ENCODE measurements at places on chromosomes 1 and 21. TPM values are rescaled to one million over a fixed set of nuclear protein-coding genes. Genes with fewer than 3 reads are reported as not detected.

WNT9A gene
- 0.37 TPM for total RNA-seq

- DNase-seq = no peak
Observed at GRCh38 chr21:42887326-42887725, 5.8 kb upstream of the NDUFV3 start.

- no peak for DNase-seq
Observed at GRCh38 chr1:44412601-44413000, 7.5 kb downstream of the RNF220 start.

CELA3A gene
- total RNA-seq = not detected

DNA sequence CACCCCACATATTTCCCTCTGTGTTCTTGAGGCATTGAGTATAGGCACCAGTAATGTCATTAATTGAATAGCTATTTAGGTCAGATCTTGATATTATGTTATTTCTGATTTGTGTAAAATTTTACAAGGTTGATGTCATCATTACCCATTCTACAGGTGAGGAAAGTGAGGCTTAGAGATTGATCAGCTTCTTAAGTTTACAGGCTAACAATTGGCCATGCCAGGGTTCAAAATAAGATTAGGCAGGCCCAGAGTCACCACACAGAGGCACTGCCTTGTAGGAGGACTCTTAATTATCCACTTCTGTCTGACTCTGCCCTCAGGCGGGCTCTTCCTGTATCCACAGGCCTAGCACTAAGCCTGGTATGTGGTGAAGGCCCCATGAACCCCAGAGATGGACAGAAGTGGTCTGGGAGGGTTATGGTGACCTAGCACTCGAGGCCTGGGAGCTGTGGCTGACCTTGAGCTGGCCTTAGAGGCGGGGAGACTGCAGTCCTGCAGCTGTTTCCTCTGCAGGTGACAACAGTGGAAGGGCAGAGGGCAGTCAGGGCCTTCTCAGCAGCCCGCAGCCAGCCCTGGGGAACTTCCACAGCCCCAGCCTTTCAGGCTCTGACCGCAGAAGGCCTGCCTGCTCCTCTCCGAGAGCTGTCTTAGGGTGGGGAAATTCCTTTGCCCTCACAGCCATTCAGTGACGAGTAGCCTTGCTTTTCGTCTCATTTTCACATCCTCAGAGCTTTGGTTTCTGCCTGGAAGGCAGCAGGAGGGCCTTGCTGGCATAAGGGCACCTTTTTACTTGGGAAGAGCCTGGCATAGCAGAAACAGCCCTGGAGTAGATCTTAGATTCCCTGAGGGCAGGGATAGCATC lies 12.2 kb downstream of the ZDHHC18 start:
- DNase-seq = no peak

DNA sequence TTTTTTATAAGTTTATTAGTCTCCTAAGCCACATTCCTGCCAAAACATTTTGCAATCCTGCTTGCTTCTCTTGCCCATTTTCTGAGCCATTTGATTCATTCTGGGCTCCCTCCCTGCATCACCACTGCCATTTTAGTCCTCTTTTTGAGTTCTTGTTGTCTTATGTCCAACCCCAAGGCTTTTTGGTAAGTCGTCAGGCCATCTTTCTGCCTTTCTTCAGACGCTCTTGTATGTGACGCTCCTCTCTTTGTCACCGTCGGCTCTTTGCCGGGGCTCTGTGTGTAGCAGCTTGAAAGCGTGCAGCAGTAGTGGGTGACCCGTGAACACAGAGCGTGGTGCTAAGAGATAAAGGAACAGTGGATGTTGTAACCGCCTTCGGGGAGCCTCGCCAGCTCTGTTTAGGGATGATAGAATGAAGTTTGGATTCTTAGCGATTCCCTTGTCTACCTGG lies 14.6 kb downstream of the HUNK start:
- no peak for DNase-seq

GRCh38 chr1:112001436-112001835 lies 12.0 kb upstream of the KCND3 start:
- DNase-seq = no peak

DNA sequence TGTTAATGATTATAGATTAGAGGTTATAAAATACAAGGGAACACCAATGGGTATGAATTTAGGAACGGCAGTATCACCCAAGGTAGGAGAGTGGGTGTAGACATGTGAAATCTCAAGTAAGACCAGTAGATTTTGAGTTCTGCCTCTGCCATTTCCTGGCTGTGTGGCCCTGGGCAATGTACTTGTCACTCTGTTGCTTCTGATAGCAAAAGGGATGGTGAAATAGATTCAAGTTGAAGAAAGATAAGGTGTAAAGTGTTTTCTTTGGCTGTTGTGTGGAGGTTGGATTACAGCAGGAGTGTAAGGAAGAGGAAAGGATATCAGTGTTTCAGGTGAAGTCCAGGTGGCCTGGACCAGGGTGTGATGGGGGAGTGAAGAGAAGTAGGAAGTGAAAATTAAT lies 64.3 kb downstream of the ADSS2 start:
- DNase-seq = no peak

DNA sequence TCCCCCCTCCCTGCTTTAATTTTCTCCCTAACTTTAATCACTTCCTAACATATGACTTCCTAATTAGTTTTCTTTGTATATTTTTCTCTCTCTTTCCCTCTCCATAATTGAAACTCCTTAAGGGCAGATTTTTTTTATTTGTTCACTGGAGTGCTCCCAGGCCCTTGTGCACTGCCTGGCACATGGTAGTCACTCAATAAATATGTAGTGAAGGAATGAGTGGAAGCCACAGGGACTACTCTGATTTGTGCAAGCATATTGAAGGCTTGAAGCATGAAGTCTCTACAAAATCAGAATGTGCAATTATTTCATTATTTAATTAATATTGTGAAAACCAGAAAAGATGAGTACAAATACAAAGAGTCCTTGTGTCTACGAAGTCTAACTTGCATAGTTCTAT lies 41.5 kb downstream of the SNX7 start:
- DNase-seq = peak; percentile 35

SYT11 gene
- 15.8 TPM for total RNA-seq

DNA sequence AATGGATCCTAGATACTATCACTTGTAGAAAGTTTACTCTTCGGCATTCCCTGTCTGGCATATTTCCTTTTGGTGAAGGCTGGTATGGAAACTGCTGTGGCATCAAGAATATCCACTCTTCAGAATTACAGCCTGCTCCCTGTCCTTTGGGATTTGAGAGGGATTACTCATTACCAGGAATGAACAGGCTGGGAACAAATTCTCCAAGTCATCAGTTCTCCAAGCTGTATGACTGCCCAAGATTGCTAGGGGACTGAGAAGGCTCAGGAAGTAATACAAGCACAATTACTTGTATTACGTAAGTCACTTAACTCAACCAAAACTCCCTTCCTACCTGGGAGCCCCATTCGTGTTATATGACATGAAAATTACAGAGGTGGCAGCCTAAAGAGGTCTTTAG lies 49.6 kb downstream of the CD58 start:
- peak; percentile 85 for DNase-seq

SMCP gene
- not detected for total RNA-seq

CFH gene
- 58.0 TPM for total RNA-seq

NBPF4 gene
- not detected for total RNA-seq

- DNase-seq = no peak
Observed at GRCh38 chr1:6501279-6501813, 9.9 kb upstream of the PLEKHG5 start.

DNA sequence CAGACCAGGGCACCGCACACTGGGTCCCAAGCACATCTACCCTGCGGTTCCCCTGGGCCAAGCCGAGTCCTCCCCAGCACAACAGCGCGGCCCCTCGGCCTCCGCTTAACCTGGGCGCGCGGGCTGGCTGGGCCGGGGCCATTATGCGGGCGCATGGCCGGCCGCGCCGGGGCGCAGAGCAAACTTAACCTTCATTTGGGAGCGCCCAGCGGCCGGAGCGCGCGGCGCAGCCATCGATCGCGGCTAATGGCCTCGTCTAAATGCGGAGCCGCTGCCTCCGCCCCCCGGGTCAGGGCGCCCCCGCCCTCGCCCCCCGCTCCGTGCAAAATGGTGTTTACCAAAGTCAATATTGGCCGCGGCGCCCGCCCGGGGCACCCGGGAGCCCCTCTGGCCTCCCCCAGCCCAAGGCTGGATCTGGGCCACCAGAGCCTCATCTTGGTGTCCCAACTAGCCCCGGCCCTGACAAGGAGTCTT lies 272.1 kb downstream of the TRABD2B start:
- DNase-seq = no peak

- DNase-seq = no peak
Observed at GRCh38 chr1:224766266-224766665, 150.1 kb downstream of the CNIH3 start.

DNA sequence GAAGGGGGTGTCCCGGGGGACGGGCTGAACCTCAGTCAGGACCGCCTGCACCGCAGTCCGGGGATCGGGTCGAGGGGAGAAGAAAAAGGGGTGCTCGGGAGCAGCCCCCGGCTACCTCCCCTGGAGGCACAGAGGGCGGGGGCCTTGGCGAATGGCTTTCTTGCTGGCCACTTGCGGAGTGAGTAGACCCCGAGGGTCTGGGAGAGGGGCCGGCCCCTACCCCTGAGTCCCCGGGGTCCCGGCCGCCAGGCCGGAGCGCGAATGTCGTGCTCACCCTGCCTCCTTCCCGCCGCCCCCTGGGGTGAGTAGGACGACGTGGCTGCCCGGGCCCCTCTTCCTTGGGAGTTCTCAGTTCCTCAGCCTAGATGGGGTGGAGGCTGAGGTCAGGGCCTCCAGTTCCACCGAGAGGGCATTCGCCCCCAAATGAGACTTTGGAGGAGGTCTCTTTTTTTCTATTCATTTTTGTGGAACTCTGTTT lies 113.0 kb downstream of the OSBPL9 start:
- peak; percentile 40 for DNase-seq

DNA sequence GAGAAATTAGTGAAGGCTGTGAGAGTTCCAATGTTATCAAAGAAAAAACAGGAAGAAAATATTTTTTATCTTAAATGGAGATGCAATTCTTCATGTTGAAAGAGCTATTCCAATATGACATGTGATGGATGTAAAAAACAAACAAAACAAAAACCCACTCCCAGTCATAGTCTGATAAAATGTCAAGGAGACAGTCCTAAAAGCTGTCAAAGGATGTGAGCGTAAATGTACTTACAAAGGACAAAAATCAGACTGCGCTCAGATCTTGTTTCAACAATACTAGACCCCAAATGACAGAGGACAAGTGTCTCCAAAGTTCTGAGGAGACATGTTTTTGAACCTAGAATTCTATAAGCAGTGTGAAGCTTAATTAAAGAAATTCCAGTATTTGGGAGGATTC lies 265.8 kb downstream of the PLPP3 start:
- no peak for DNase-seq

ADORA1 gene
- 5.6 TPM for total RNA-seq

DNA sequence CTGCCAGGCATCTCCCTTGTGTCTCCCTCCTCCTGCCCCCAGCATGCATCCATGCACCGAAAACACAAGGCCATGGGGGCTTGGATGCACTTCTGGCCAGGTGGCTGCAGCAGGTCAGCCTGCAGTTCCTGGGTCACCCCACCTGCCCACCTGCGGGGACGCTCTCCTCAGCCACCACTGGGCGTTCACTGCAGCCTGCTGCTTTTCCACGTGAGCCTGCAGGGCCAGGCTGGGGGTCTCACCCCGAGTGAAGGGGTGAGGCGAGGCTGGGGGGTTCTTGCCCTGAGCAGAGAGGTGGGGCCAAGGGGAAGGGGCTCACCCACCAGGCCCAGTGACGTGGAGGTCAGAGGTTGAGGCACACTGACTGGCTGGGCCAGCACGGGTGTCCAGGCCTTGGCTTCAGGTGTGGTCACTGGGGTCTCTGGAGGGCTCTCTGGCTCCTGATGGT lies 64.6 kb downstream of the WNT9A start:
- no peak for DNase-seq

MYCL gene
- total RNA-seq = not detected

CA6 gene
- total RNA-seq = not detected

FAM151A gene
- total RNA-seq = not detected

DNA sequence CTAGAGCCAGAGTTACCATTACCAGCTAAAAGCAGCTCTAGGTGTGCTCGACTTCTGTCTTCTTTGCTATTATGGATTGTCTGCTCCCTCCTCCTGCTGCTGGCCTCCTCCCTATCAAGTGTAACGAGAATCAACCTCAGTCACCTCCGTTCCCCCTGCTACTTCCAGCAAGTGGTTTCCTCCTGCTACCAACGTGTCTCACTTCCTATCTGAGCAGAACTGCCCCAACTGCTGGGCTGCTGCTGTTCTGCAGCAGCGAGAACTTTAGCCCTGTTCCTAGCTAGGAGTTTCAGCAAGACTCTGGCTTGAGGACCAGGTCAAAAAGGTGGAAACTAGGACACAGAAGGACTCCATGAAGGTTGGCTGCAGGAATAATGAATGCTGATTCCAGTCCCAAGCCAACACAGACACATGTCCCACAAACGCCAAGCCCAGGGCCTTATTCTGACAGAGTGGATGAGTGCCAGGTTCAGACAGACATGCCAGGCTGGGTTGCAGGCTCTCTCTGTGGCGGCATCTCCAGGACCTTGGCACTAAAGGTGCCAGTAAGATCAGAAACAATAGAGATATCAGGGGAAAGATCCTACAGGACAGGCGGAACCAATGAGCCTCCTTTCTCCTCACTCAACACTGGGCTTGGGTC lies 46.9 kb downstream of the CD34 start:
- DNase-seq = no peak

GBP2 gene
- 71.9 TPM for total RNA-seq

DNA sequence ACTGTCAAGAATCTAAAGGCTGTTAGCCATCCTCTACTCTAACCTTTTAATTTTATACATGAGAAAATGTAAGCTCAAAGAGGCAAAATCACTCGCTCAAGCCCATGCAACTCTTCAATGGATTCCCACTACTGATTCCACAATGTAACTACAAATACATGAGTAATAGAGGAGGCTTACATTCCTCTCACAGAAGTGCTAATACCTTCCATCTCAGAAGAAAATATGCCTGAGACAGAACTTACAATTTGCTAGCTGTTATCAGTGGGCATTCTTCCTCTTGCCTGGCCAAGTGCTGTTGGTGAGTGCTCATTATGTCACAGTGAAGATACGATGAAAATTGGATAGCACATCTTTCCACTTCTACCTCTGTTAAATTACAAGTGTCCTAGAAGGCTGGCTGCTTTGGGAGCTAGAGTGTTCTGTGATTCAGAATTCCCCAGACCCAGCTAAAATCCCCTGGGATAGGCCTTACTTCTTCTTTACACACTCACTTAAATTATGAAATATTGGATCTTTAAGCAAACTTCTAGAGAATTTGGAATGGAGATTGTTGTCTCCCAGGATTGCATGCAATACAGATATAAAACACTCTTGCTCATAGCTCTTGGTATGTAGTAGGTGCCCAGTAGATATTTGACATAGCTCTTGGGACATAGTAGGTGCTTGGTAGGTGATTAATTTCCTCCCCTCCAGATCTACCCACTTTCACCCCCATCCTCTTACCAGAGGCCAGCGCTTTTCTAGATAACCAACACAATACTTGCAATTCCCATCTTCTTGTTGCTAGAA lies 24.1 kb downstream of the BCL9 start:
- DNase-seq = no peak

GRCh38 chr1:208068908-208069307 lies 158.0 kb upstream of the CD34 start:
- no peak for DNase-seq

LMO4 gene
- 87.1 TPM for total RNA-seq

GRCh38 chr21:21028275-21028820 lies 30.1 kb downstream of the NCAM2 start:
- no peak for DNase-seq

KRTAP11-1 gene
- total RNA-seq = not detected

TPTE gene
- not detected for total RNA-seq

- peak; percentile 91 for DNase-seq
Observed at GRCh38 chr21:31354604-31355443, 10.8 kb upstream of the TIAM1 start.

- no peak for DNase-seq
Observed at GRCh38 chr1:79551321-79551720, 544.8 kb upstream of the ADGRL4 start.

SGIP1 gene
- 5.8 TPM for total RNA-seq

GRCh38 chr1:200213921-200214320 lies 186.4 kb downstream of the NR5A2 start:
- no peak for DNase-seq

Data from M059J (cell line).